ENCODE measurements at places on chromosomes 3 and 15.

GRCh38 chr3:187293516-187294430 is 2.2 kb upstream of the MASP1 start:
- no peak for DNase-seq

GRCh38 chr3:8183627-8184026 is 318.0 kb upstream of the LMCD1 start:
- no peak for DNase-seq

- no peak for DNase-seq
Measured at GRCh38 chr3:78940128-78940527, 827.7 kb downstream of the ROBO1 start.

DNA sequence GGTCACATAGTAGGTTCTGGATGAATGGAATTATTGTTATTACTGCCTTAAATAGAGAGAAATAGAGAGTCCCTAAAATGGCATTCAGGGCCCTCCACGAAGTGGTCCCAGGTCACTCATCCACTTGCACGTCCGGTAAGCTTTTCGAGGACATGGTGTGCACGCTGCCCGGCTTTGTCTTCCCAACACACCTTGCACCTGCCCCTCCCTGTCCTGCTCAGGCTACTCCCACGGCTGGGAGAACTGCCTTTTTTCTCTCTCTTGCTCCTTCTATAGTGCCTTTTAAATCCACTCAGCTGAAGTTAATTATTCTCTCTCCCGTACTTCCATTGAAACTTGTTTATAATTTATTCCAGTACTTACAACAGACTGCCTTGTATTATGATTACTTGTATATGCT is 5.6 kb upstream of the DGKG start:
- DNase-seq: no peak

- no peak for DNase-seq
Measured at GRCh38 chr15:57442335-57442734, 66.0 kb downstream of the CGNL1 start.

DNA sequence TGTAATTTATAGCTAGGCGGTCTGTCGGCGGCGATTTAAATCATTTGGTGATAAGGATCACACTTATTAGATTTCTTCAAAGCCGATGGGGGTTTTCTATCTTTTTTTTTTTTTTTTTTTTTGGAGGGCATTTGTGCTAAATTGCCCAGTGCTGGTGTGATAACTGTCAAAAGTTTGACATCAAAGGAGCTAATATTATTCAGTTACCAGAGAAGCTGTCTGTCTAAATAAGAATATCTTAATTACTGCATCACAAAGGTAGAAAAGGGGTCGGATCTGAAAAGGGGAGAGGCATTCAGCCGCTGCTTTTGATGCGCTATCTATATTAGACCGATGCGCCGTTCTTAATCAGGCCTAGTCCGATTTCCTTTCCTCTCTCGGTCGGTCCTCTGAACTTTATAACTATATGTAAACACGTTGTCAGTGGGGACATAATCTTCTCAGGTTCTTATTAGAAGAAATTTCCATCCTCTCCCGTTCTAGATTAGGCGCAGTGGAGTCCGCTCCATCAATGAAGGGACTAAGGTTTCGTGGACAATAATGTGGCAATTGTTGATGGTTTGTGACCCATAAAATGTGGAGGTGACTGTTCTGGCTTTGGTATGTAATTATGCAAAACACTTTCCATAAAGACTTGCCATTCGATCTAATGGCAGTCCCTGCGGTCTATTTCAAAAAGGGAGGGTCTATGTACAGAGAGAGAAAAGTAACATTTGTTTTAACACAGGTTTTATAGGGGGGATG is 31.7 kb downstream of the NR2F2 start:
- no peak for DNase-seq

Measured in NCI-H1105 treated with DMSO at 0.1 percent for 48 hours (cell line).